NCI-H1694 treated with DMSO at 0.1 percent for 48 hours (cell line): ENCODE measurements at places on chromosomes 7 and 10.
A peak's percentile ranks its signal among the peaks of the same experiment; 100 is the strongest.

- DNase-seq: peak; percentile 77
These were observed 179.4 kb downstream of the CACNA2D1 start for GRCh38 chr7:82263920-82264782.

- no peak for DNase-seq
These were observed 602.1 kb upstream of the FOXK1 start for GRCh38 chr7:4079956-4080355.

DNA sequence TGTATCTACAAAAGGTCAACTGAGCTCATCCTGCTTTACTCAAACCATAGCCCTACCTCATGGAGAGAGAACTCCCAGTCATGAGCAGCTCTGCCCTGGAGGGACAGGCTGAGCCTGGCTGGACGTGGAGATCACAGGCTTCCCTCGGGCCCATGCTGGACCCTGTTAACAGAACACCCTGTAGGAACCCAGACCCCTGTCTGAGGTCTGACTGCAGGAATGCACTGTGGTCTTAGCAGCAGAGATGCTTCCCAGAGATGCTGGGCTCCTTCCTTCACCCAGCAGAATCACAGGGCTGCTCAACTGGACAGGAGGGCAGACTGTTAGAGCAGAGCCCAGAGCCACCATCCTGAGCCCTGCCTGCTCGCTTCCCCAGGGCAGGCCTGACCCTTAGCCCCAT is 814 bp downstream of the TMEM72 start:
- DNase-seq: no peak

DNA sequence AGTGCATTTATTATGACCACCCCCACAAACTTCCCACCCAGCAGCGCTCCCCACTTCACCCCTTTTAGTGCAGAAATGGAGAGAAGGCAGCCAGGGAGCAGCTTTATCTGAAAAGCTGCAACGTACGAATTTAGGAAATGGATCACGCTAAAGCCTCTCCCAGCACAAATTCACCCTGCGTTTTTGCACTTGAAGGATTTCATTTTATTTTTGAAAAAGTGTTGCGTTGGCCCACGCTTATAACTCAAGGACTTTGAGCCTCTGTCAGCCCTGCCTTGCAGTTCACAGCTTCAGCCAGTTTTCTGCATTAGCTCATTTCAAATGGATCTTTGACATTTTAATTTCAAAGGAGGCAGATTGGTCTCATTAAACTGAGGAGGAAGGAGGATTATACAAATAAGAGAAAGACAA is 556.1 kb downstream of the KCNMA1 start:
- no peak for DNase-seq

DNA sequence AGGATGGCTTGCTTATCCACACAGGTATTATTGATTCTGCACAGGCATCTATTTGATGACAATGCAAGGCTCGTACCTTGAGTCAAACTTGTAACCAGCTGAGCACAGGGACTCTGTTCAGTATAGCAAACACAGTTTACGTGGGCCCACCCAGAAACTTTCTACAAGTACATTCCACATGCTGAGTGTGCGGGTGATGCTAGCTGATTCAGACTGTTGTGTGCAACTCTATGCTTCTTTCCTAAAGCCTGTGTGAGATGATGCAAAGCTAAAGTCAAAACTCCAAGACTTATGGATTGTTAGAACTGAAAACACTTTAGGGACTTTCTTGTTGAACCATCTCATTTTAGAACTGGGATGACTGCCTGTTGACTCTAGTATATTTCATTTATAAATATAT is 21.5 kb upstream of the CALD1 start:
- no peak for DNase-seq

- DNase-seq: no peak
These were observed 53.1 kb downstream of the PRKAG2 start for GRCh38 chr7:151823566-151824372.

DNA sequence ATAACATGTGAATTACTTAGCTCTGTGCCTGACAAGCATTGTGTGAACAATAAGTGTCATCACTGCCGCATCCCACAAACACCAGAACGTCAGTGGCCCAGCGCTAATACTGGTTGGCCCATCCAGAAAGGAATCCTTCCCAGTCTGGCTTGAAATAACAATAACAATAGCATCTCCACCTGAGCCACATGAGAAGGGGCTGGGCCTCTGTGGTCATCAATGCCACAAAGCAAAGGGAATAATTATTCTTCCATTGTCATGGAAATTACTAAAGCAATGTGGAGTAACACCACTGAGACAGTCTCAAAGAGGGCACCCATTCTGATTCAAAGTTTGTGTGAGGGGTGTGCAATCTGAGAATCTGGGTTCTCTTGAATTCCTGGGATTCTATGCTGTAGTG is 105.7 kb upstream of the INHBA start:
- no peak for DNase-seq

DNA sequence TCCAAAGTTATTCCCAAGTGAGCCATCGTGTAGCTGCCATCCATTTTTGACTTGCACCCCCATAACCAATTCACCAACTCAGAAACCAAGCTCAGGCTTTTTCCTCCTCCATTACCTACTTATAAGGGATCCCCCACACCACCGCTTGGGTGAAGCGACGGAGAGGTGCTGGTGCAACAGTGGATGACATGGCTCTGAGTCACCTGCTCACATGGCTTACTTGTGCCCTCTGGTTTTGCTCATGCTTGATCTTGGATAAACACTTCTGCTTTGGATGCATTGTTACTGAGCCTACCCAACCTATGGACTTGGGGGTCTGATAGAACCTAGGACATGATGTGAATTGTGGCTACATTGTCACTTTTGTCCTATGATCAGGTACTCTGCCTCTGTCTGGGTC is 12.0 kb upstream of the AKR1B1 start:
- no peak for DNase-seq

- no peak for DNase-seq
These were observed 134.7 kb downstream of the MGMT start for GRCh38 chr10:129601737-129602136.

GRCh38 chr10:28807760-28808613 is 130.7 kb downstream of the BAMBI start:
- no peak for DNase-seq

GRCh38 chr7:86932038-86932512 is 127.4 kb downstream of the ELAPOR2 start:
- no peak for DNase-seq

DNA sequence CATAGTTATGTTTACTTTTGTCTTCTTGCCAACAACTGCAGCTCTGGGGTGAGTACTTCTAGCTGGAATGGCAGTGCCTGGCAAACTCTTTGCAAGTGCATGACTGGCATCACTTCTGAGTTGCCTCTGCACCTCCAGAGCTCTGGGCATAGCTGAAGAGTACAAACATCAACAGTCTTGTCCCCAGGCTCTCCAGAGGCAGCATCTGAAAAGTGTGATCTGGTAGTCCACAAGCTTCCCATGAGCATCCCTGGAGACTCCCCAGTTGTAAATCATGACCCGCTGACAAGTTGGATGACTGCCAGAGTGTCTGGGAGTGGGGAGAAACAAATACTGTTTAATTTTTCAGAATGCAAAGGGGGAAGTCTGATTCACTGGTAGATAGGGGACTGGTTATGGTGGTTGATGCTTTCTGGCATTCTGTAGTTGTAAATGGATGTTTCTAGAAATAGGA is 138.9 kb upstream of the CDK13 start:
- no peak for DNase-seq

GRCh38 chr7:71216211-71216610 is 84.3 kb downstream of the GALNT17 start:
- DNase-seq: no peak

DNA sequence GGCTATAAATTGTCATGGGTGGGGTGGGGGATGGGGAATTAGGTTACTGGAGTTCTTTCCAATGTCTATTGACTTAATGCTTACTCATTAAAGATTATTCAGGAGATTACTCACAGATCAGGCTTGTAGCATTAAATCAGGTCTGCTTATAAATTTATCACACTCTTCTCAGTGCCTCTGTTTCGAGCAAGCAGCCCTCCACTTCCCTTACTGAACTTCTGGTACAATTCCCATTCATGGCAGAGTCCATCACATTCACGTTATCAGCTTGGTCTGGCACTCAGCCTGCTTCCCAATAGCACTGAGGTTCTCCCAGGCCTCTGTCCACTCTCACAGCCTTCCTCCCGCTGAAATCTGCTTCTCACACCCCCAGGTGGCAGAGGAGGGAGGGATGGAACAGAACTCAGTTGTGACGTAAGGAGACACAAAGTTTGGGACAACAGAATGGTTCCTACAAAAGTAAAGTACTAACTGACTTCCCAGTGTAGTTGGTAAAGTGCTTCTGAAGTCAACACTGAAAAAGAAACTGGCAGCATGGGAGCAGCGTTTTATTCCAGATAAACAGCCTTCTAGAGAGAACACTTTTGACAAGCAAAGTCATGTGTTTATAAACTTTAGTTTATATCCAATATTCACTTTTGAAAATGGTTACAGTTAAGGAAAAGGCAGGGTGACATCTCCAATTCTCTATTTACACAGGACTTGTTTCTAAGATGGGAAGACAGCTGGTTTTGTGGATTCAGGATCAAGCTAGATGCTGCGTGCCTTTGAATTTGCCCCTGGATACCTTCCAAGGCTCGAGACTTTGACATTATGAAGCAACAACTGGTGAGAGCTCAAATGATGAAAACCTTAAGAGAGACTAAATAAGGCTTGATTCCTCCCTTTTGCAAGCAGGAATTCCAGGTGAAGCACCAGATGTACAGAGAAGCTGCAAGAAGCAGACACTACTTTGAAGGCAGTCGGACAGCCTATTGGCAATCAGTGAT is 81.4 kb downstream of the ATXN7L1 start:
- no peak for DNase-seq

GRCh38 chr7:80659120-80660055 is 20.9 kb downstream of the CD36 start:
- DNase-seq: peak; percentile 43

DNA sequence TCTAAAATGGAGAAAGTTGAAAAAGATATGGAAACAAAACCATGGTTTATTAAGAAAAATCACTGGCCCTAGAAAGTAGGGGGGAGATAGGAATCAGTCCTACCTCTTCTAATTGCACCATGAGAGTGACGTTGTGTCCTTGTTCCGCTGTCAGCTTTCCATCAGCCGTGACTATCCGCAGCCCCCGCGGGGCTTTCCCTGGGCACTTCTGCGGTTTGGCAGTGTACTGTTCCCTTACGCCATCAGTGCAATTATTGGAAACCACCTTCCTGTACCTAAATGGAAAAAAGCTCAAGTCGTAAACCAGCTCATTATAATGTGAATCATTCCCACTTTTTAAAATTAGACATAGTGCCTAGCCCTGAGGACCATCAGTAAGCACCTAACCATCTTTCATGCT is 512.2 kb downstream of the SORCS1 start:
- no peak for DNase-seq

DNA sequence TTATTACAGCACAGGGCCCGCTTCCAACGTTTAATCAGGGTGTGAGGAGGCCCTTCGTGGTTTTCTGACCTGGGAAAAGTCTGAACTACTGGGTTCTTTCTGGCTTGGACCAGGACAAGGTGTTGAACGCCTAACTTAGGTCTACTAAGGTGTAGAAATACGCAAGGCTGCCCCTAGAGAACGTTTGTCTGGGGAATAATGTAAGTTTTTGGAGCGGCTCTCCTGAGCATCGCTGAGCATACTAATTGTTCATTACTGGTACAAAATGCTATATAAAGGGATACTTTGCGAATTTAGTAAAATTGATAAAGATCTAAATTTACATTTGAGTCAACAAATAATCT is 32.4 kb upstream of the TOMM7 start:
- DNase-seq: no peak

- no peak for DNase-seq
These were observed 12.7 kb upstream of the GSAP start for GRCh38 chr7:77428777-77429231.

DNA sequence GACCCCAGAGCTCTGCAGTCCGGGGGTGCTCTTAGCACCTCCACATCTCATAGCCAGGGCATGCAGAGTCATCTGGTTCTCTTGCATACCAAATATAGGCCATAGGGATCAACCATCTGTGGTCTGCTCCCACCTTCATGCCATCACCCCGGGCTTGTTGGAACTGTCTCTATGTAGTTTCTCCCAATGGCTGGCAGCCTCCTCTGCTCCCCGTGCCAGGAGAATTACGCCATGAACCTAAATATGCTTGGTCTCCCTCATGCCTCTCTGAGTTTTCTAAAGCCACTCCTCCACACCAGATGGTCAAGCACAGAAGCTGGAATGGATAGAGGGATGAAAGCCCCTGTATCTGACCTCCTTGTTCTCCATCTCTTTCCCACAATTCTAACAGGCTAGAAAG is 302.6 kb upstream of the MYO3A start:
- DNase-seq: no peak

DNA sequence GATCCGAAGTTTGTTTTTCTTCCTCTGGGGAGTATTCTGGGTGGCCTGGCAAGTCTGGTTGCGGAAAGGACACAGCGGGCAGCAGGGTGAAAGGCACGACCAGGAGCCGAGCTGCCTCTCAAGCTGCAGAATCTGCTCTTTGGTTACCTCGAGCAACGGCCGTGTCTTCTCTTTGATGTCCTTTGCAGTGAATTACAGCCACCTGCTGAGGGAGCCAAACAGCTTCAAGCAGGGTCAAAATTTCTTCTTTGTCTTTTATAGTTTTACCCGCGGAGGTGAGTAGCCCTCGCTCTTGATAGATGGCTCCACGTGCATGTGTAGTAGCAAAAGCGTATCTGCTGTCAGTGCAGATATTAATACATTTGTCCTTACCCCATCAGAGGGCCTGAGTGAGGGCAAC is 177.3 kb upstream of the MBL2 start:
- no peak for DNase-seq

GRCh38 chr7:116277070-116277469 is 66.7 kb downstream of the TES start:
- no peak for DNase-seq

DNA sequence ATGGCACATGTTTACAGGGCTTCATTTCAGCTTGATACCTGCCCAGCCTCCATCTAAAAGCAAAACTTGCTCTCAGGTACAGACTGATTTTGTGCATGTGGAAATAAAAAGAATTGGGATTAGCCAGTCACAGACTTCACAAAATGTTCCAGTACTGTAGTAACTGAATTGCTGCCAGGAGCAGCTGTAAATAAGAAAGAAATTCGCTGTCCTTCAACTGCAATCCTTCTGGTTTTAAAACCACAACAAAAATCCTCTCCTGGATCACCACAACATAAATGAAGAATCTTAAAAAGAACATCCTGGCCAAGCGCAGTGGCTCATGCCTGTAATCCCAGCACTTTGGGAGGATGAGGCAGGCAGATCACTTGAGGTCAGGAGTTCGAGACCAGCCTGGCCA is 3.9 kb upstream of the MIOS start:
- no peak for DNase-seq
